ENCODE measurements at places on chromosomes 1 and 21.

- DNase-seq, result no peak
Measured at GRCh38 chr1:202034683-202035462, 24.5 kb downstream of the ELF3 start.

GRCh38 chr1:83918688-83919285, 80.1 kb downstream of the TTLL7 start:
- DNase-seq, result no peak

DNA sequence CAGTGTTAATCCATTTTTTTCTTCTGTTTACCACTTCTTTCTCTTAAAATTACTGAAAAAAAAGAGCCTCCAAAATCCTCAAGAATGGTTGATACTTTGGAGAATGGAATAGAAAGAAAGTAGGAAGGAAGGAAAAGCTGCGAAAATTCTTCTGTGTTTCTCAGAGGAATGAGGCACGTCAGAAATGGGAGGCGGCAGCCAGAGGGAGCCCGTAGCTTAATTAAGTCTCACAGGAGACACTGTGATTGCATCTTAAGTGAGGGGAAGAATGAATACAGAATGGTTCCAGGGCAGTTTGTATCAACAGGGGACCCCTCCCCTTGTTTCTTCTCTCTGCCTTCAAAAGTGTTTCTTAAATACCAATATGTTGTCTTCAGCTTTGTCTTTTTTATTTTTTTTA, 1099.5 kb downstream of the PLA2G4A start:
- no peak for DNase-seq

DNA sequence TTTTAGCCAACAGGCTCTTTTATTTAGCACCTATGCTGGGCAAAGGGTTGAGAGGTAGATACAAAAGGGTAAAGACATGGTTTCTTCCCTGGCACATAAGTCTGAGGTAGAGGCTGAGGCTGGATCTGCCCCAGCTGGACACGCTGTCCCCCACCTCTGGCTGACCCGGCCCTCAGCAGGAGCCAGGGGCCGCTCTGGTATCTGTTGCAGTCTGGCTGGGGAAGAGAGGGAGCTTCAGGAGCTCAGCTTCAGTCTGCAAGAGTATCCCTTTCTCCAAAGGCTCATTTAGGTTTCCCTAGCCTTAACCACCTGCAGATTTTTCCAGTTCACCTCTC, 14.2 kb downstream of the BLACAT1 start:
- DNase-seq, result no peak

DNA sequence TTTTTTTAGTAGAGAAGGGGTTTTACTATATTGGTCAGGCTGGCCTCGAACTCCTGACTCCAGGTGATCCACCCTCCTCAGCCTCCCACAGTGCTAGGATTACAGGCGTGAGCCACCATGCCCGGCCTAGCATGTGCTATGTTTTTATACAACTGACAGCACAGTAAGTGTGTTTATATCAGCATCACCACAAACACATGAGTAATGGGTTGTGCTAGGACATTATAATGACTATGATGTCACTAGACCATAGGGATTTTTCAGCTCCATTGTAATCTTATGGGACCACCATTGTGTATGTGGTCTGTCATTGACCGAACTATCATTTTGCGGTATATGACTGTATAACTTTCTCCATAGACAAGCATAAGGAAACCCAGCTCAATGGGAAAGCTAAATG, 6.3 kb downstream of the LEFTY2 start:
- DNase-seq, result no peak

DNA sequence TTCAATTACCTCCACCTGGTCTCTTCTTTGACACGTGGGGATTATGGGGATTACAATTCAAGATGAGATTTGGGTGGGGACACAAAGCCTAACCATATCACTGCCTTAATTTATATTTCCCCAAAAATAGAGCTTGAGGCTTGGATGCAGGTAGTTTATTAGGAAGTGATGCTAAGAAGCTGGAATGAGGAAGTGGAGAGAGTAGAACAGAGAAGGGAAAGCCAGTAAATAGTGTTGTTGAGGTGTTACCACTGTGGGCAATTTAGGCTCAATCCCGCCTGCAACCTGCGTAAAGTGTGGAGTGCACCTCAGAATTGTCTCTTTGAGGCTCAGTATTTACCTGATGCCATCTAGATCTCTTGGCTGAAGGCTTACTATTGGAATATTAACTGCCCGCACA, 4.9 kb upstream of the DOCK7 start:
- no peak for DNase-seq

DNA sequence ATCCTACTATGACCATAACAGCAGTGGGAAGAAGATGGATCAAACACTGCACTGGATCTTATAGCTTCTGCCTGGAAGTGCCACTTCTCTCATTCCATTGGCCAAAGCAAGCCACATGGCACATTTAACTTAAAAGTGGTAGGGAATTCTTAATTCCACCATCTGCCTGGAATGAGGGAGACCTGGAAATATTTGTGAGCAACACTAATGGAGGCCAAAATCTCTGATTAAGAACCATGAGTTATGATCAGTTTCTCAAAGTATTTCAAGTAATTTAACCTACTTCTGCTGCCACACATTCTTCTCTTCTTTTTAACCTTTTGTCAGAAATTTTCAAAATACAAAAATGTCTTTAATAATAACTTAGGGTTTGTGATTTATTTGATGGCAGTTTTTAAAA, 154.0 kb upstream of the C1orf87 start:
- no peak for DNase-seq

GRCh38 chr1:62476525-62477219, 39.8 kb downstream of the USP1 start:
- DNase-seq, result no peak

DNA sequence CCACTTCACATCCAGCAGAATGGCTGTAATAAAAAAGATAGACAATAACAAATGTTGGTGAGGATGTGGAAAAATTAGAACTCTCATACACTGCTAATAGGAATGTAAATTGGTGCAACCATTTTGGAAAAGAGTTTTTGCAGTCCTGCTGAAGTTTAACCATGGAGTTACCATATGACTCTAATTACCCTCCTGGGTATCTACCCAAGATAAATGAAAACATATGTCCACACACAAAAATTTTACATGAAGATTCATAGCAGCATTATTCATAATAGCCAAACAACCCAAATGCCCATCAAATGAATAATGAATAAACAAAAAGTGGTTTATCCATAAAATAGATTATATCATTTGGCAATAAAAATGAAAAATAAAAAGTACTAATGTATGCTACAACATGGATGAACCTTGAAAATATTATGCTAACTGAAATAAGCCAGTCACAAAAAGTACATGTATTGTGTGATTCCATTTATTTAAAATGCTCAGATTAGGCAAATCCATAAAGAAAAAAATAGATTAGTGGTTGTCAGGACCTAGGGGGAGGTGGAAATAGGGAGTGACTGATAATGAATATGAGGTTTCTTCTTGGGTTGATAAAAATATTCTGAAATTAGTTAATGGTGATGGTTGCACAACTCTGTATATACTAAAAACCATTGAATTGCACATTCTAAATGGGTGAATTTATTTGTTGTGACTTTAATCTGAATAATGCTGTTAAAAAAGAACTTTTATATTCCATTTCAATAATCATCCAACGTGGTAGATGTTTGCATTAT, 26.4 kb downstream of the C4BPA start:
- no peak for DNase-seq

GRCh38 chr1:160774886-160775719, 20.9 kb upstream of the LY9 start:
- DNase-seq, result no peak

- DNase-seq, result no peak
Measured at GRCh38 chr1:90826834-90827233, 109.7 kb upstream of the BARHL2 start.

DNA sequence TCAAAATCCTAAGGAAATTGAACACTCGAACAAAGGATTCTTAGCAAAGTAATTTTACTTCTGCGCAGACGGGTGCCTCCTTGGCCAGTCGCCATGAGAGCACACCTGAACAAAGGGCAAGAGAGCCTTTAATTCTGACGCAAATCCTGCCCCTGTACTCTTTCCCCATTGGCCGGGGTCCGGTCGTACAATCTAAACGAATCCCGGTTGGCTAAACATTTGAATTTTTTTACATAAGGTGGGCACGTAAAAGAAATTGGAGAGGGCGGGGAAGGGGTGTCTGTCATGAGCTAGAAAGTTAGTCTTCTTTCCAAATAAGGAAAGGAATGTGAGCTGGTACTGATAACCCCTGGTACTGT, 8.2 kb upstream of the IL22RA1 start:
- DNase-seq, result peak; percentile 32

GRCh38 chr1:93499533-93499932, 51.6 kb downstream of the FNBP1L start:
- no peak for DNase-seq

DNA sequence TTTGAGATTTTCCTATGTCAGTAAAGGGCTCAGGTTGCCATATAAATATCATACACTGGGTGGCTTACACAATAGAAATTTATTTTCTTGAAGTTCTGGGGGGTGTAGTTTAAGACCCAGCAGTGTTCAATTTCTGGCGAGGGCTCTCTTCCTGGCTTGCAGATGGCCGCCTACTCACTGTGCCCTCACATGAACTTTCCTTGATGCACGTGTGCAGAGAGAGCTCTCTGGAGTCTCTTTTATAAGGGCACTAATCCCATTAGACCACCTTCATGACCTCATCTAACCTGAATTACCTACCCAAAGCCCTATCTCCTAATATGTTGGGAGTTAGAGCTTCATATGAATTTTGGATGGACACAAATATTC, 21.1 kb downstream of the TMEM51 start:
- no peak for DNase-seq

DNA sequence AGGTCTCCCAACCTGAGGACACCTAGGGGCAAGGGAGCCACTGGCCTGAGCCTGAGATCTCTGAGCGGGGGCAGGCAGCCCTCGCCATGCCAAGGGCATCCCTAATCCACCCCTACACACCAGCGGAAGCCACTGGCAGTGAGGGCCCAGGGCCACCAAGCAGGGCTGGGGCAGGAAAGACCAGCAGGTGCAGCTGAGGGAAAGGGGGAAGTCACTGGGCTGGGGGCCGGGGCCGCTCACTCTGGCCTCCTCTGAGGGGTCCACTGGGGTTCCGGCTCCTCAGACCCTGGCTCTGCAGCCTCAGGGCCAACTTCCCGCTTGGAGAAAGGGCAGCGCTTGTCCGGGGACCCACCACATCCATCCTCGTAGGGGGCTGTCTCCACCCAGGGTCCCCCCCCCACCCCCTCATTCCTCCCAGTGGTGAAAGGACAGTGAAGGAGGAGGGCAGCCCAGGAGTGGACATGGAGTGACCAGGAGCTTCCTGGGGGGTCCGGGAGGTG, 42.5 kb upstream of the ACTRT2 start:
- DNase-seq, result no peak

DNA sequence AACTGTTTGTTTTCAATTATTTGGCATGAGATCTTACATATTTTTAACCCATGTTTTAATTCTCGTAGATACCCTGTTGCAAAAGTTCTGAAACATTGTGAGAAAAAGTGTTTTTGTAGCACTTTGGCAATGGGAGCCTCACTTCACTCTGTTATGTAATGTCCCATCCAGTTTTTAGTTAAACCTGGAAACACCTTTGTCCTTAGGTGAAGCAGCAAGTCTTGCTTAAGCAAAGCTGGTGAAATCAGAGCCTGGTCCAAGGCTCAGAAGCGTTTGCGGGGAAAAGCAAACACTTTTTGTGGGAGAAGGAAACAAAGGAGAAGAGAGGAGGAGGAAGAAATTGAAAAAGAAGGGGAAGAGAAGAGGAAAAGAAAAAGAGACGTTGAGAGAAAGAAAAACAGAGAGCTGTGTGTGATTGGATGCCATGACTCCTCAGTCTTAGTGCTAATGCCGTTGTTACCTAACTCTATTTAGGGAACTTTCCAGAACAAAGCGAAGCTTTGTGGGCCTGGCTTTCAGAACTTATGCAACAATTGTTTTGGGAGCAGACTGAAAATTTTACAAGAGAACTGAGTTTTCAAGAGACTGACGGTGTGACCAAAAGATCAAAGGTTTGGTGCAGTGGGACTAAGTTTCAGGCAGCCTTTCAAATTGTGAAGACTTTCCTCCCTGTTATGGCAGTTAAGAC, 93.1 kb downstream of the NTMT2 start:
- DNase-seq, result no peak

- no peak for DNase-seq
Measured at GRCh38 chr1:83735526-83735925, 263.4 kb downstream of the TTLL7 start.

DNA sequence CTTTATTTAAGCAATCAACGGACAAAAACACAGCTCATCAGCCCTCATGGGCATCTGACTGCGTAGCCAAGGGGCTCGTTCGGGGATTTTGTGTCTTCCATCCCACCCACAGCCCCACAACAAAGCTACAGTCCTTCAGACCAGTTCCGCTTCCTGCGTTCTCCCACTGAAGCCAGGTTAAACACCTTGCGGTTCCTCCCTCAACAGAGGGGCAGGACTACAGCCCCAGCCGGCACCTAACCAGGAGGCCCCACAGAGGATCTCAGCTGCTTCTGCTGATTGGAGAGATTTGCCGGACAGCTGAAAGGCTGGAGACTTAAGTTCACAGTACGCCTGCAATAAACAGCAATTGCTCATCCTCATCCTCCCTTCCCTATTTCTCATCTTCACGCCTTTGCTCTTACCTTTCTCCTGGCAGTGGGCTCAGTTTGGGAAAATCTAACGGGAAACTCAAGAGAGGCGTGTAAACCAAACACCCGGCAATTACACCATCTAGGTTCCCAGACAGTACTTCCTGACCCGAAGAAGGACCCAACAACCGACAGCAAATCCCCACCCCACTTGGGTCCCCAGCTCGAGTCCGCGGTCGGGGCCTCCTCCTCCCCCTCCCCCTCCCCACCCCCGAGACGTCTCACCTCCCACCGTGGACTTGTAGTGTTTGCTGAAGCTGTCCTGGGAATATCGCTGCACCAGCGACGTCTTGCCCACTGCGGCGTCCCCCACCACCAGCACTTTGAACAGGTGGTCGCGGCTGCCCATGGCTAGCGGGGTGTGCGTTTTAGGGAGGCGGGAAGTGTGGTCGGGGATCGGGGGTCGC, 876 bp downstream of the RAB29 start:
- peak; percentile 53 for DNase-seq

- no peak for DNase-seq
Measured at GRCh38 chr1:147750618-147751217, 9.7 kb downstream of the GJA5 start.

DNA sequence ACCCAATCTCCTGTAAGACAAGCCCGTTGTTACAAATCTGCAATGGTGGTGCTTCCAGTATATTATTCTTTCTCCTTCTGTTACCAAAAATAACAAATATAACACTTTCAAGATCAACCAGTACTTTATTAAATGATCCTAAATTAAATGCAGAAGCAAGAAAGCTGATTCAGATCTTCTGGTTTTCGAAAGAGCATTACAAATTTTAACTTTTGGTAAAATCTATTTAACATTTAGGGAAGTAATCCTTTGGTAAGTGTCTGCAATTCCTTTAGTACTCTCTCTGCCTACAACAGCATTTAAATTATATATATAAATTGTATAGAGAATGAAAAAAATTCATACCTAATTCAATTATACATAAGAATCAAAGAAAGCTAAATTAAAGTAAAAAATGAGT, 198.6 kb upstream of the HMCN1 start:
- no peak for DNase-seq

- DNase-seq, result peak; percentile 1
Measured at GRCh38 chr1:151661751-151662150, 49.9 kb downstream of the SNX27 start.

GRCh38 chr21:15557925-15558324, 171.9 kb upstream of the USP25 start:
- DNase-seq, result no peak

GRCh38 chr1:210516697-210517459, 188.2 kb downstream of the HHAT start:
- DNase-seq, result no peak

Data from stimulated activated naive CD4-positive, alpha-beta T cell (primary cell).